ENCODE measurements at places on chromosomes 4 and X.

GRCh38 chr4:142474398-142475087 is 371.6 kb downstream of the INPP4B start:
- peak; percentile 38 for DNase-seq

- no peak for DNase-seq
Measured at GRCh38 chr4:101103381-101104142, 243.8 kb downstream of the PPP3CA start.

DNA sequence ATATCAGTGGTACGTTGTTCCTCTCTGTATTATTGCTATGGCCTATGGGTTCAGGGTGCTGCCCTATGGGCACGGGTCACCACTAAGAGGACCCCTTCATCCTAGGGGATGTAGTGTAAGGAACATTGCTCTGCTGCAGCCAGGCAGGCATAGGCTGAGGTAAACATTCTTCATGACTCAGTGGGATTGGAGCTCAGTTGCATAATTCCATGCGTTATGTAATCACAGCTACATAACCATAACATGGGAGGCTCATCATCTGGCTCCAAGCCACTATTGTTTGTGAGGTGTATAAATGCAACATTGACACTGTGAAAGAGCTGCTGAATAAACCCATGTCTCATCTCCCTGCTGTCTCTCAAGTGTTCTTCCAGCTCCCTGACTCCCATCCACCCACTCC is 375.2 kb downstream of the MAGEE1 start:
- no peak for DNase-seq

- no peak for DNase-seq
Measured at GRCh38 chrX:9137152-9137551, 103.2 kb upstream of the FAM9B start.

DNA sequence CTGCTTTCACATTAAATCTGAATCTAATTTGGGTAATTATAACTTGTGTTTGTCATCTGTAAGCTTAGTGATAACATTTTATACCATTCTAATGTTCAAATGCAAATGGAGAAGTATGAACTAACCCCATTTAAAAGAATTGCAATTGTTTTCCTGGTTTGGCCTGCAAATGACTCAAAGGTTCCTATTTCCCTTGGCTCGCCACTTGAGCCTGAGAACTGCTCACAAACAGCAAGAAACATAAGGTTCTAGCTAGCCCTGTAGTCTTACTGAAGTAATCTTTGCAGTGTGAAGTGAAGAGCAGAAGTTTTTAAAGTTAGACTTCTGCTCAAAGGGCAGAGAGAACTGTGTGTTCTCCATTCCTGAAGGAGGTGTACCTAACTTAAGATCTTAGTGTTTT is 27.2 kb downstream of the UPRT start:
- no peak for DNase-seq

GRCh38 chr4:4421356-4421755 is 34.5 kb downstream of the NSG1 start:
- no peak for DNase-seq

- DNase-seq, result no peak
Measured at GRCh38 chr4:38357546-38357945, 306.5 kb upstream of the KLF3 start.

DNA sequence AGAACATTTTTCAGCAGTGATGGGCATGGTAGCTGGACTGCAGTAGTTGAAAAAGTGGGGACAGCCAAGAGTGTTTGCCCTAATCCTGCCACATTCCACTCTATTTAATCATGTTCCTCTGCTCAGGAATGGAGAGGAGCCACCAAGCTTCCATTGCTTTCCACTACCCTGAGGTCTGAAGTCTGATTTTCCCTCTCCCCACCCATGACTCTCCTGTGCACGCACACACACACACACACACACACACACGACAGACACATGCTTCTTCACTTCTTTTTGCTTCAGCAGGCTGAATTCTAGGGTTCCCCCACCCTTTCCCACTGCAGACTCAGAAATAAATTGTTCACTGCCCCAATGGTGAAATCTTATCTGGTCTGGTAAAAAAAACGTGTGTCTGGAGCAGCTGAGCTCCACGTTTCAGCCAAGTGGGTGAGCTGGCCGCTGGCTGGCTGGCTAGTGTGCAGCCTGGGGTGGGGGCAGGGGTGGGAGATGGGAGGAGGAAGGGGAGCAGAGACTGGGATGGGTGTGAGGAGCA is 142.7 kb upstream of the NALF2 start:
- no peak for DNase-seq

DNA sequence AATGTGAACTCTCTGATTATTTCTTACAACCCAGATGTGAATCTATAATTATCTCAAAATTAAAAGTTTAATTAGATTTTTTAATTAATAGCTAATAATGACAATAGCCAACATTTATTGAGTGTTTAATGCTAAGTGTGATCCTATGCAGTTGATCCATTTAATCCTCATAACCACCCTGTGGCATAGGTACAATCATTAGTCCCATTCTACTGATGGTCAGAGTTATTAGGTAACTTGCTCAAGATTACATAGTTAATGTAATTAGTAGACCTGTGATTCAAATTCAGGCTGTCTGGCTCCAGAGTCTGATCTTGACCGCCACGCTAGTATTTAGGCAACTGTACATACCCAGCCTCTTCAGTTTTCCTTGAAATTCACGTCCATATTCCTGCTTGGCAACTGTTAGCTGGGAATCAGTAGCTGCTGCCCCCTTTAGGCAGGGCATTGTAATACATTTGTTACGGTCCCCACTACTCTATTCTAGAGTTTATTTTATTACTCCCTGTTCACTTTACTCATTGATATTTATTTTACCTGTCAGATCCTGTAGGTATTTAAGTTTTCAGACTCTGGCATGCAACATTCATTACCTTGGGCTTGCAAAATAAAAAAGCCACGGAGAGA is 20.6 kb upstream of the TEC start:
- DNase-seq, result no peak

- no peak for DNase-seq
Measured at GRCh38 chr4:54063737-54064316, 578 bp downstream of the CHIC2 start.

DNA sequence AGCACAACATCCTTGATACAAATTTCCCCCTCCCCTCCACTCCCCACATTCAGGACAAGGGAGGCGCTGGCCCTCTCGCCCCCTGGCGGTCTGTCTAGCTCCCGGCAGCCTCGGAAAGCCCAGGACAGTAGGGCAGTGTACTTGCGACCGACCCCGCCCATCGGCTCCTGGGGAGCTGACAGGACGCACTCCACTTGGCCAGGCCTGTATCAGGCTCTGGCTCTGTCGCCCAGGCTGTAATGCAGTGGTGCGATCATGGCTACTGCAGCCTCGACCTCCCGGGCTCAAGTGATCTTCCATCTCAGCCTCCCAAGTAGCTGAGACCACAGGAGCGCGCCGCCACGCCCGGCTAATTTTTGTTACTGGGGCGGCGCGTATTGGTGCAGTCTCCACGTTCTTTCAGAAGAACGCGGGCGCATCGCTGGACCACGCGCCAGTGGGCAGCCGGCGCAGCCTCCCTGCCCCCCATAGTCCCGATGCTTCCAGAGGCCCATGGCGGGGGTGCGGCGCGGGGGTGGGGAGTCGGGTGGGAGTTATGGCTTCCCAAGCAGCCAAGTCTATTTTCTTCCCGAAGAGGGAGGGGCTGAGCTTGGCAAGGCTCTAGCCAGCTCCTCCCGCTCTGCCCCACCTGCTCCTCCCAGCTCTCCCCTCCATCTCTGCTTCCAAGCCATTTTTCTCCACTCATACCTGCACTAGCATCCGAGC is 7.8 kb upstream of the AKAP14 start:
- peak; percentile 37 for DNase-seq

DNA sequence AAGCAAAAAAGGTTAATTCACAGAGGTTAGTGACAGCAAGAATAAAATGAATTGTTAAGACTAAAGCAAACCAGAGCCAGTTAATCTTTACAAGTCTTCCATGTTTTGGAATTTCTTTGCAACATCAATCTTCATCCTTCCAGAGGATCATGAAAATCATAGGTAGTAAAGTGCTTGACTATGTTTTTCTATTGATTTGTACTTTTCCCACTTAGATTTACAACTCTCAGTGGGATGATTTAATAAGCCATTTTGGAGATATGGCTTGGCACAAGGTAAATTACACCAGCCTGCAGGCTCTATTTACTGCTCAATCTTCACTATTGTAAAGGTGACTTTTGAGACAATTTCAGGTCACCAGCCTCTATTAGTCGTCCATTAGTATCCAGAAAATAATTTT is 26.5 kb downstream of the MSL3 start:
- DNase-seq, result no peak

- no peak for DNase-seq
Measured at GRCh38 chr4:96972920-96973319, 1133.0 kb downstream of the PDHA2 start.

DNA sequence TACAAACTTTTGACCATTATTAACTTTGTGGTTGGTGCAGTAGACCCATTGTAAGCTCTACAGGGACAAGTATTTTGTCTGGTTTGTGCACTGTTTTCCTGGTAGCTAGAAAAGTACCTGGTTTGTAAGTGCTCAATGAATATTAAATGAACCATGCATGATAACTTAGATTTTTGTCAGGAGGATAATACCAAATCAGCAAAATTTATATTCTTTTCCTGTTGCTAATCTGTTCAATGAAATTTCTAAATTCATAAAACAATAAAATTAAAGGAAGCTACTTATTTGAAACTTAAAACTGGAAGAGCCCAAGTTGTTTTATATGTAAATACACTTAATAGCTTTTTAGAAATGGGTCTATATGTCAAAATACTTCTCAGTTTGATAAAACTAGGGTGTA is 17.6 kb downstream of the HSPA4L start:
- no peak for DNase-seq

- no peak for DNase-seq
Measured at GRCh38 chr4:59094505-59094904, 1984.3 kb upstream of the IGFBP7 start.

DNA sequence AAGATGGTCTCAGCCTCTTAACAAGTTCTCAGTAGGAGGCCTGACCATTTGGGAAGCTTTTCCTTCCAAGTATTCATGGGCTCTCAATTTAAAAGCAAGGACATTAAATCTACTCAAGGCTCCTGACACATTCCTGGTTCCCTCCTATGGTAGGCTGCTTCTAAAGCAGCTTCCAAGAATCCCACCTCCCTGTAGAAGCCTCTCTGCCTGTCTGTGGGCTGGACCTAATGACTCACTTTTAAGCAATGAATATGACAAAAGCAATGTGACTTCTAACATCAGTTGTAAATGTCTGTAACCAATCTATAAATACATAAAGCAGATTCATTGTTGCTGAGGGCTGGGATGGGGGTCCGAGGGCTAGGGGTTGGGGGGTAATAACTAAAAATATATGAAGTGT is 99.5 kb upstream of the FAM9B start:
- DNase-seq, result no peak

DNA sequence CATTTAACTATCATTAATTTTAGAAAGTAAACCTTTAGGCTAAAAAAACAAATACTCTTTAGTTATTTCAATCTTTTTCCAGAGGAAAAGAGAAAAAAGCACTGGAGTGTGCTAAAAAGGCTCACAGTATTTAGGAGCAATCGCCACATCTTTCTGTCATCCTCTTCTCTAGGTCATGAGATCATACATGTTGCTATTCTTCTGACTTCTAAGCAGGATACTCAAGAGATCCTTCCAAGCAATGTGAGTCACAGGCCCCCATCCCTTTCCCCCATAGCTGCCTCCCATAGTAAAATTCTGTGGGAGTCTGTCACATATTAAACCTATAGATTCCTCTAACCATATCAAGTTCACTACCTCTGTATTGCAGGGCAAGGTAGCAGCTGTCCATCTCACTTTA is 7.7 kb downstream of the EDNRA start:
- DNase-seq, result no peak

DNA sequence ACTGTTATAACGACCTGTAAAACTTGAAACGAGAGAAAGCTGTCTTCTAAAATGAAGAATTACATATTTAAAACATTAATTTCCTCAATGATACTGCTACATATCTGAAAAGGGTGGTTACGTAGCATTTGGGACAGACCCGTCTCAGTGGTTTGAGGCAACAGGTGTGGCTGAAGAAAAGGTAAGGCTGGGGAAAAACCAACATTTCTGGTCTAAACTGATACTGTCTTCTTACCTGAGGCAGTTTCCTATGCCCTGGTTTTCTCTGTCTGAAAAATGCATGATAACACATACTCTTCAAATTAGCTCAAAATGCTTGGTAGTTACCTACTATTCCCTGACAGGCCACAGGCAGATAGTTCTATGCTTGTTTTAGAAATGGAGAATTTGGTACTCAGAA is 30.4 kb downstream of the PLS3 start:
- DNase-seq, result no peak

DNA sequence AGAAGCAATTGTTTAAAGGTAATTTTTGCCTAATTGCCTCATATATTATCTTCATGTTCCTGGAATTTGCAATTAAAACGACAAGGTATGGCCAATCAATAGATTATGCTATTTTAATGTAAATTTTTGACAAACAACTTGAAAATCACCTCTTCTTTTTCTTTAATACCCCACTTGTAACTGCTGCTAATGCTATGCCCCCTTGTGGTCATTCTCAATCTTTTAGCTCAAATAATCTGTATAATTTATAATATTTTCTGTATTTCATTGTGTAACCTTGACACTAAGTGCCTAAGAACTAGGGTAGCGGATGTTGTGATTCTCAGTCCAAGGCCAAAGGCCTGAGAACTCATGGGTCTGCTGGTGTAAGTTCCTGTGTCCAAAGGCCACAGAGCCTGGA is 831.7 kb upstream of the POU3F4 start:
- DNase-seq, result no peak

- no peak for DNase-seq
Measured at GRCh38 chr4:80017125-80017854, 55.7 kb downstream of the ANTXR2 start.

DNA sequence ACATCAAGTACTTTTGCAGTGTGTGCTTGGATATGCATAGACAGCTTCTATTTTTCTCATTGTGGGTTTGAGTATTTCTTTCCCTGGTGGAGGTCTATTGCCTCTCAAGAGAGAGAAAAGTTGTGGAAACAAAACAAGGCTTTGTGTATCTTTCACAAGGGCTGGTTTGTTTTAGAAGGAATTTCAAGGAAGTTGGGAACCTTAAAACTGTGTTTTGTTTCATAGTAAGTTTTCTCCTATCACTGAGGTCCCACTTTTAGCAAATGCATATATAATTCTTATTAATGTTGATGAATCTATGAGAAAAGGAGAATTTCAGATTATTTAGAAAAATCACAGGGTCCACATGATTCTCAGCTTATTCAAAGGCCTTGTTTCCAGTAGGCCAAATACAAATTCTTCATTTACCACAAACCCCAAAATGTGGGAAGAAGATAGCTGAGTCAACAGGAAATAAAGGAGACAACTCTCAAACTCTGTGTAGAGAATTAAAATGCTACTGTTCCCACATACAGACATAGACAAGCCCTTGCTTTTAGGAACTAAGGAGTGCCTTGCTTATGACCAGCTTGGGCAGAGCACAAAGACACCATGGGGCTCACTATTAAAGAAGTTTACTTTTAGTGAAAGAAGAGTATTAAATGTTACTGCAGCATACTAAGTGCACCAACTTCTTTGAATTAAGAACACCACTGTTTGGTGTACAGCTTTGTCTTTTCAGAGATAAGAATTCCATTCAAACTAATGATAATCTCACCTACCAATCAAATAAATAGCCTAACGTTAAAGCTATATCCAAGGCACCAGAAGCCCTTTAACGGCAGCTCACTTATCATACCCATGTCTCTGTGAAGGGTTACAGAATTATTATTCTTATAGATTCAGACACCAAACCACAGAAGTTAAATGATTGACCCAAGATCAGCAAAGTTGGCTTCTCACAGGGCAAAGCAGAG is 177.4 kb upstream of the LEF1 start:
- DNase-seq, result no peak
